Stimulated activated CD4-positive, alpha-beta T cell treated with anti-CD3 and anti-CD28 coated beads, Interleukin-1b, Interleukin-23, amount 100 ng/mL, for 1 hour (primary cell): ENCODE measurements at places on chromosomes 6 and 20.

GRCh38 chr20:31607640-31608250 lies 2.7 kb downstream of the ID1 start:
- DNase-seq = no peak

- no peak for DNase-seq
Observed at GRCh38 chr6:106360989-106361430, 493 bp downstream of the CRYBG1 start.

DNA sequence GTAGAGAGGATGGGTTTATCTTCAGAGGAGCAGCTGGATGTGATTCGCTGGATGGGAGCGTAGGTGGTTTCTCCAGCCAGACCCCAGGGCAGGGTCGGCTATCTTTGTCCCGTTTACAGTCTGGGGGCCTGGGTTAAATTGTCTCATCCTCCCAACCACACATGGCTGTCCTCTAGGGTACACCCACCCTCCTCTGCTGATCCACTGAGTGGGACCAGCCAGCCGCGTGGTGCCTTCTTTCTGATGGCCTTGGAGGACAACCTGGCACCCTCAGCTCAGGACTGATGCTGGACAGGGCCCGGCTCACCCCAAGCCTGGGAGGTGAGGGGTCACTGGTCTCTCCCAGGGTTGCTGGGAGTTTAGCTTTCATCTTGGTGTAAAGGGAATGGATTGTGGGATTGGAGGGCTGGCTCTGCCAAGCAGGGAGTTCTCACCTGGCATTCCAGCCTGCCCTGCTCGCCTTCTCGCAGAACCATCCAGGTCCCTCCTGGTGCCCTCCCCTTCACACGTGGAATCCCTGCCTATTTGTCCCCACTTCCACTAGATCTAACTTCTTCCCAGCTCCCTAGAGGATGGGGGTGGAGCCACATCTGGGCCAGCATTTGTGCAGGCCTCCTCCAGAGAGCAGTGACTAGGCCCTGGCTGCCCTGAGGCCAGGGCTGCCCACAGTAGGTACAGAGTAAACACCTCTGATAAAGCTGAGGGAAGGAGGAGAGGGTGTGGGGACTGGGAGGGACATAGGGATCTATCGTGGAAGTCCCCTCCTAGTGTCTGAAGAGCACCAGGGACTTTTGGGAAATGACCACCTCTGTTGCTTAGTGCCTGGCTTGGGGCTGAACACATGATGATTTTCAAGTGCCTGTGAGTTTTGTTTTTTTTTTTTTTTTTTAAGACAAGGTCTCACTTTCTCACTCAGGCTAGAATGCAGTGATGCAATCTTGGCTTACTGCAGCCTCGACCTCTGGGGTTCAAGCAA lies 1.6 kb downstream of the ITPR3 start:
- DNase-seq = no peak

DNA sequence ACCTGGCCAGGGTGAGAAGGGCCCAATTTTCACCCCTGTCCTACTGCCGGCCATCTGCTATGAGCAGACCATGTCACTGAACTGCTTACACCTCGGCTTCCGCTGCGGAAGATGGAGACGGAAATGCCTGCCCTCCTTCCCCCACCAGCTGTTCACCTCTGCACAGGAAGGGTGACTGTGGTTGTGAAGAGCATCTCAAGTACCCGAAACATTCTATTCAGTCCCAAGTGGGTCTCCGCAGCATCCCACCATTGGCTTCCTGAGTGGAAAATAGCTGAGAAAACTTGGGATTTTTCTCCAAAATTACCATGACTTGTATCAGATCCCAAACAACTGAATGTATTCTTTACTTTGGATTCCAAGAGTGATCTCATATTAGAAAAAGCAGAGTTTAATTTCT lies 16.1 kb downstream of the DOK5 start:
- no peak for DNase-seq

- DNase-seq = no peak
Observed at GRCh38 chr6:148650941-148651505, 95.8 kb upstream of the UST start.

DNA sequence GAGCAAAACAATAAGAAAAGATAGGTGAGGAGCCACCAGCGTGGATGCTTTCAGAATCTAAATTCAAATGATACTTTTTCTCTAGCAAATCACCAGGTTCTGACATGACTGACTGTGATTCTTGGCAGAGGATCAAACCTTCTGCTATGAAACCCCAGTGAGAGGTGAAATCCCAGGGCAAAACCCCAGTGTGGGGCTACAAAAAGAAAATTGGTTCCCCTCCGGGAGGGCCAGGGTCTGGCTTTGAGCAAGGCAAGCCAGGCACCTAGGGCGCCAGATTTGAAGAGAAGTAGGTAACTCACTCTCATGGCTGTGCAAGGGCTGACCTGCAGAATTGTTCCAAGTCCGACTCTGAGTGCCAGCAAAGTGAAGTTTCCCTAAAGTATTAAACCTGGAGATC lies 20.2 kb upstream of the RALGAPA2 start:
- DNase-seq = no peak
